ENCODE measurements at places on chromosomes 5 and 9.

GRCh38 chr5:10974850-10975249 lies 213.8 kb upstream of the DAP start:
- no peak for DNase-seq

DNA sequence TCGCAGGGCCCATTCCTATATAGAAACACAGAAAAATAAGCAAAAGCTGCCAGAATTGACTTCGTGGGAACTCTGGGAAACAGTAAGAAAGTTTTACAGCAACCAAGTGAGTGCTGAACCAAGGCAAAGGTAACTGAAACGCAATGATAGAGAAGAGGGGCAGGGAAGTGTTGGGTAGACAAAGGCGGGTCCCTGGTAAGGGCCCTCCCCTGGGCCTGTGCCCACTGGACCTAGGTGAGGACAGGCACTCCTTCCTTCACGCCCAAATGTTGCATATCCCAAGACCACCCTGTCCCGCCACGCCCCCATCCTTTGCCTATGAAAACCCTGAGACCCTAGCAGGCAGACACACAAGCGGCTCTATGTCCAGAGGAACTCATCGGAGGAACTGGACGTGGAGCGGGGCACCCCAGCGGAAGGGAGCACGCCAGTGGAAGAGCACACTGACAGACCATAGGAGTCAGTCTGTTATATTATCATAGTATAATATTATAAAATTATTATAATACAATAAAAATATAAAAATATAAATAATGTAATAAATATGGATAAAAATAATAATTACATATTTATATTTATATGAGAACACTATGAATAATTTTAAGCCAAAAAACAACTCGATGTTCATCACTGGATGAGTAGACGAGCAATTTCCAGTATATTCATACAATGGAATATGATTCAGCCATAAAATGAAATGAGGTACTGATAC lies 27.9 kb downstream of the CDKN2A start:
- no peak for DNase-seq

- DNase-seq: no peak
Measured at GRCh38 chr9:79480639-79481038, 91.1 kb upstream of the TLE4 start.

DNA sequence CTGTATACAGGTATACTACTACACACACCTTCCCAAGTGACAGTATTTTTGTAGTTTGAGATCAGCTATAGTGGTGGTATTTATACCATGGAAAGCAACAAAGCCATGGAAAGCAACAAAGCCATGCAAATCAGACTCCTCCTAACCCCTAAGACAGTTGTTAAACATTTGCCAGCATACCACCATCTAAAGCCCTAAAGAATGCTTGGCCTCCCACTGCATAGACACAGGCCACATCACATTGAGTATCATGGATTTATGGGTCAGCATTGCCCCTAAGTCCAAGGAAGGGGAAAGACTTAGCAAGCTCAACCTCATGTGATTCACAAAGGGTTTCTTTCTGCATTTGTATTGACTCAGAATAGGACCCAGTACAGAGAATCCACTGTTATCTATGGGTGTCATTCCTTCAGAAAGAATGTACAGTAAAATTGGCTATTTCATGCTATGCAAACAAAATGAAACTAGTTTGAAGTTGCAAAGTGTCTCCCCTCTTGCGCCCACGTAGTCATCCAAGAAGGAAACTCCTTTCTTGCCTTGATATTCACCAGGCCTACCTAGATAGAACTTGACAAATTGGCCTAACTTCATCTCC lies 70.4 kb upstream of the IQGAP2 start:
- DNase-seq: no peak

DNA sequence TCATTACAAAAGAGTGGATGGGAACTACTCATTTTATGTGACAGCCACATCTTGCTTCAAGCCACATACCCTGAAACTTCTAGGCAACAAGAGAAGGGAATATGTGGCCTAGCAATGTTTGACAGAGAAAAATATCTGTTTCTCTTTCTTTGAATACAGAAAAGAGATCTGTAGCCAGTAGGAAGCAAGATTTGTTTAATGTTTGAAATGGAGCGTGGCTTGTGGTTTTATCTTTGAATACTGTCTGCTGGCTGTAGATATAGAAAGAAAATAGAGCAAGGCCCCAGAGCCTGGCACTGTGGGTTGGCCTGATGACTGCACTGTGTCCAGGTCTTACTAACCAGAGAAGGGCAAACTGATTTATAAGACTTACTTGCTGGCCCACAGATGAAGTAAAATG lies 133.8 kb downstream of the ARHGEF28 start:
- DNase-seq: no peak

DNA sequence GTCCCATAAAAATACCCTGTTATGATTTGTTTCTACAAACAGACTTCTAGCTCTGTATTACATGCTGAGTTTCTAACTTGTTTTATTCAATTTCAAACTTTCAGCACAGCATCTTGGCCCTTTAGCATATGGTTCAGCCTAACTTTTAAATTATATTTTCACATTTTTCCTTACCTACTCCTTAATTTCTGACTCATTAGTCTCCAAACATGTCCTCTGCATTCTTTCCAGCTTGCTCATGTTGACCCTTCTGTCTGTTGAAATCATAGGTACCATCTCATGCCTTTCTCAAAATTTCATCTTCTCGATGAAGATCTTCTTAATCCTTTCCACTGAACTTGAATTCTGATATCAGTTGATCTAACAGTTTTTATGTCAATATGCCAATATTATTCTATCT lies 200.9 kb upstream of the RIOK2 start:
- DNase-seq: no peak
